ENCODE measurements at places on chromosomes 6 and 20. TPM values are rescaled to one million over a fixed set of nuclear protein-coding genes. Genes with fewer than 3 reads are reported as not detected.

OR12D3 gene
- not detected for polyA plus RNA-seq

VTA1 gene
- 66.2 TPM for polyA plus RNA-seq

GLYATL3 gene
- polyA plus RNA-seq: not detected

MAP3K4 gene
- 16.8 TPM for polyA plus RNA-seq

ZSCAN16 gene
- polyA plus RNA-seq: 3.8 TPM

GNMT gene
- polyA plus RNA-seq: 0.62 TPM

BMP2 gene
- polyA plus RNA-seq: 2.0 TPM

BTN1A1 gene
- polyA plus RNA-seq: 0.14 TPM

Data from muscle of arm (tissue), 14 donors.